SW 1271 (cell line): ENCODE measurements at places on chromosomes 4 and X.

DNA sequence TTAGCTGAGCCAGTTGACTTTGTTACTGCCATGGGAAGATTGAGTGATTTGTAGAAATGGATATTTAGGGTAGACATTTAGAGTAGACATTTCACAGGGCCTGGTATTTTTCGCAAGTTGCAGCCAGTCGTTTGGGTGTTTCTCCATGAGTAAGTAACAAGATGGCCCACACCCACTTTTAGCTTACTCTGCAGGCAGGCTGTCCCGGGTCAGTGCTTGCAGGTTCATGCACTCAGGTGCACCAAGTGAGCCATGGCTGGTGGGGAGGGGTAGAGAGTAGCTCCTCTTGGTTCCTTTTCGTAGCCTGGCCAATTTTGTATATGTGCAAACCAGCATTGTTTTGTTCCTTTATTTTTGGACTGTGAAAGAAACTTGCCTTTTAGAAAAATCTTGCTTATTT lies 145.6 kb downstream of the POLA1 start:
- no peak for DNase-seq

DNA sequence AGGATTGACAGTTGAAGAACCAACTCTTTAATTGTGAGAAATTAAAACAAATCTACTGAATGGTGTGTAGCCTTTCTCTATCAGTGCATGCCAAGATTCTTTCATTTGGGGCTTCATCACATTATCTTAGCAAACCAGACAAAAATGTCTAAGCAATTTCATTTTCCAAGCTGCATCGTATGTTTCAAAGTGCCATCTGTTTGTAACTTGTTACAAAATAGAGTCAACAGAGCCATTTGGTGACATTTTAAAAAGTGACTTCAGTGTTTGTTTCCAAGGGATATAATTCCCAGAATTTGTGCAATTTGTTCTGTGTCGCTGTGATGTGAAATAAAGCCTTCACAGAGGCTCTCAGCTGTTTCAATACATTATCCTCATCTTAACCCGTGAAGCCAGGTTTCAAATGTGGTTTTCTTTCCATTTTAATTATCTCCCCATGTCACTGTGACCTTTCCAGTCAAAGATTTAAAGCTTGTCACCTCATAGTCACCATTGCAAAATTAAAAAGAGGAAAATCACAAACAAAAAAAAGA lies 46.0 kb upstream of the C1QTNF7 start:
- no peak for DNase-seq

DNA sequence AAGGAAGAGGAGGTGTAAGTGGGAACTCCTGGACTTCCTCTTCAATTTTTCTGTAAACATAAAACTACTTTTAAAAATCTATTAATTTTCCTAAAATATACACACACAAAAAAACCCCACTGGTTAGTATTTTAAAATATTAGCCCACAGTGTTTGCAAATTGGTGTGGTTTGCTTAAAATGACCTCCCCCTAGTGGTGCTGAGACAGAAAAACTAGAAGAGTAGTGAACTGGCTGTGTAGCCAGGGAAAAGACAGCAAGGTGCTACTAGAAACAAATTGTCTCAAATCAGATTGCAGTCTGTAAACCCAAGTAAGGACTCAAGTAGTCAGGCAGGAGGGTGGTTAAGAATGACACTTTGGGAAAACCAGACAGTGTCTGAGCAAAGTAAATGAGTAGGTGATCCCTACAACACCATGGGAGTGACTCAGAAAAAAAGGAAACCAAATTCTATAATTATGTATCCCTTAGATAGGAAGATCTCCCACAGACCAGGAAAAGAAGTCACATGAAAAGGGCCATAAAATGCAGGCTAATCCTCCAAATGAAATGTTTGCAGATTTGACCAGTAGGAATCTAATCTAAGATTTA lies 26.0 kb downstream of the AMTN start:
- peak; percentile 10 for DNase-seq

DNA sequence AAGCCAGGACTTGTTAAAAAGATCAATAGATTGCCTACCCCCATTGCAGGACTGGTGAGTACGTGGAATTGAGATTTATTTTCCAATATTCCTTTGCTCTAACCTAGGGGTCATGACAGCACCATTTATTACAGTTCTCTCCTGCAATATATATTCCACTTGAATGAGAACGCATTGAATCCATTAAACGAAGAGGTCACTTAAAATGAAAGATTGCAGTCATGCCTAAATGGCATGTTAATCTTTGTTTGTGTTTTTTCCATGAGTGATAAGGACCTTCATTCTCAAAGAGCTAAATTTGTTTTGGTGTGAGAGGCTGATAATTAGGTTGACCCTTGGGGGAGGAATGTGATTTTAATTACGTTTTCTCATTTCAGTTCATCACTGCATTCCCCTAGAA lies 13.5 kb upstream of the LIMCH1 start:
- DNase-seq = no peak

- no peak for DNase-seq
Measured at GRCh38 chr4:8348071-8348470, 78.5 kb downstream of the HTRA3 start.

DNA sequence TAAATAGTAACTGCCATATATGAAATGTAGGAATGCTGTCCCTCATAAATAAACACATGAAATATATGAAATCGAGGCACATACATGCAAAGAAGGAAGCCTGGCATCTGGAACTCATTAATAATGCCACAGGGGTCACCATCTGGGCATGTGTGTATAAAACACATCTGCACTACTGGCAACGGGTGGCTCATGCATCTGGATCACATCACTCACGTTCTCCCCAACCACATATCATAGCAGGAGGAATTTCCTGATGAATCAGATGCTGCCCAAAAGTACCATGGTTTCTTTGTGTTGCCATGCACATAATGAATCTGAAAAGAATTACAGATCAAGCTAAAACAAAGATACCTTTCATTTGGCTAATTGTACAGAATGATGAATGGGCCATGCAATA lies 28.6 kb downstream of the RNF175 start:
- peak; percentile 45 for DNase-seq

GRCh38 chr4:151313306-151314009 lies 11.9 kb downstream of the SH3D19 start:
- DNase-seq = no peak

- no peak for DNase-seq
Measured at GRCh38 chrX:22196149-22196548, 76.6 kb upstream of the CBLL2 start.

- no peak for DNase-seq
Measured at GRCh38 chr4:182294451-182294850, 51.2 kb downstream of the TENM3 start.

- DNase-seq = no peak
Measured at GRCh38 chr4:114281164-114281960, 301.9 kb upstream of the ARSJ start.

- no peak for DNase-seq
Measured at GRCh38 chr4:103478734-103479133, 241.1 kb downstream of the TACR3 start.

DNA sequence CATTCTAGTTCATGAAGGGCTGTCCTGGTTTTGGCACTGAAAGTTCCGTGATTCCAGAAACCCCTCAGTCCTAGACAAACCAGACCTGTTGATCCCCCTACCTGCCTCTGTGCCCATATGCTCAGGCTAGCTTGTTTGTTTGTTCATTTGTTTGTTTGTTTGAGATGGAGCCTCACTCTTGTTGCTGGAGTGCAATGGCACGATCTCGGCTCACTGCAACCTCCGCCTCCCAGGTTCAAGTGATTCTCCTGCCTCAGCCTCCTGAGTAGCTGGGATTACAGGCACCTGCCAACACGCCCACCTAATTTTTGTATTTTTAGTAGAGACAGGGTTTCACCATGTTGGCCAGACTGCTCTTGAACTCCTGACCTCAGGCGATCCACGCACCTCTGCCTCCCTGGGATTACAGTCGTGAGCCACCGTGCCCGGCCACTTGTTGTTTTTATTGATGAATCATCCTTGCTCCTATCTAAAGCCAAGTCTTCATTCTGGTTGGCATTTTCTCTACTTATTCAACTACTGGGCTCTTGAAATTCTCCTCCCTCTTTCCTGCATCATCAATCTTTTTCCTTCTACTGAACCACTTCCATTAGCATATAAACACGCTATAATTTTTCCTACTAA lies 86.3 kb upstream of the BMP2K start:
- no peak for DNase-seq

- DNase-seq = peak; percentile 2
Measured at GRCh38 chr4:94452476-94453371, 982 bp downstream of the PDLIM5 start.

GRCh38 chr4:40856840-40857362 lies 107.1 kb downstream of the NSUN7 start:
- DNase-seq = no peak

- no peak for DNase-seq
Measured at GRCh38 chr4:162909952-162910351, 256.7 kb downstream of the NAF1 start.
